ENCODE measurements at places on chromosomes 6 and 20.

DNA sequence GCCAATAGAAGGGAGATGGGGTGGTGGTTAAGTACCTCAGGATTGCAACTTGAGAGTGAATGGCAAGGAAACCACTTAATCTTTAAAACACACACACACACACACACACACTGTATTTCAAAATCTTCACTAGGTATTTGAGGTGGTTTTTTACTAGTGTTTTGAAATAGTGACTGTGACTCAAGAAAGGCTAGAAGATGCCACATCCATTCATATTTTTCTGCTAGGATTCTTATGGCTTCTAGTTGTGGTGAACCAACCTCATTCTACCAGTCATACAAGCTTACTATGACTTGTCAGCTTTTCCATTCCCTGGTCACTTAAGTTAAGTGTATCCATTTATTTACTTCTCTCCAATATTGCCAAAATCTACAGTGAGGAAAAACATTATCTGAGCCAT is 519.4 kb upstream of the JAG1 start:
- DNase-seq = no peak

GRCh38 chr6:30196376-30196775 is 16.8 kb downstream of the TRIM26 start:
- no peak for DNase-seq

DNA sequence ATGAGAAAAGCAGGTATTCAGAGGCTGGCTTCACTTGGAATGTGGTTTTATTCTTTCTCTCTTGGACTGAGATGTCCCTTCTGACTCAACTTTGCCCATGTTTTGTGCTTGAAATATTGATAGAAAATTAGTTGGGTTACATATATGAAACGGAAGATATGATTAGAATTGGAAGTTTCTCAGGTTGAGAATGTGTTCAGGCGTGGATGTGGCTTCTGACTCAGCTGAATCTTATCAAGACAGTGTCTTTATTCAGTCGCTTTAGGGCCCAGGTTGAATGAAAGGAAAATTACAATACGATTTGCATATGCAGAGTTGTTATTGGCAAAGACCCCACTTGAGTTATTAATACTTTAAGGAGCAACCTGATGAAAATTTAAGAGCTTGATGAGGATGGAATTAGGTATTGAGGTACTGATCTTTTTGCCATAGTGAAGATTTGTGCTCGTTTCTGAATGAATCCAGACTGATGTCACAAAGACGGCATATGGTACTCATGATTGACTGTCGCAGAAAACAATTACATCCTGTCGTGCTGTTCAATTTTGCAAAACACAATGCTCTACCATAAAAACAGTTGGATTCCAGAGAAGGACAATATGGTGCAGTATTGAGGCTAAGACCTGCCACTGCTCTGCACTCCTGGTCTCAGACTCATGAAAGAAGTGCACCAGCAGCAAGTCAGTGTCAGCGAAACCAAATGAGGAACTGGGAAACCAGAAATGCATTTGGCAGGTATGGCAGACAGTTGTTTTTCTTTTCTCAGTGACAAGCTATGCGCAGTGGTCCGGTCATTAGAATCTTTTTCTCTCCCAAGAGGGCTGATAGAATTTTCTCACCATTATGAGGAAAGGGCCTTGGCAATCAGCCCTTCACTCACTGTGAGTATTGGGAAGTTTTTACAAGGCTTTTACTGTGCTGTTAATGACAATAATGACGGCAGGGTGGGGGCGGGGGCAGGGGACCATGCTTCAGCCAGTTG is 158.3 kb downstream of the DOK5 start:
- DNase-seq = no peak

- no peak for DNase-seq
Observed at GRCh38 chr6:113461153-113461932, 395.8 kb upstream of the MARCKS start.

DNA sequence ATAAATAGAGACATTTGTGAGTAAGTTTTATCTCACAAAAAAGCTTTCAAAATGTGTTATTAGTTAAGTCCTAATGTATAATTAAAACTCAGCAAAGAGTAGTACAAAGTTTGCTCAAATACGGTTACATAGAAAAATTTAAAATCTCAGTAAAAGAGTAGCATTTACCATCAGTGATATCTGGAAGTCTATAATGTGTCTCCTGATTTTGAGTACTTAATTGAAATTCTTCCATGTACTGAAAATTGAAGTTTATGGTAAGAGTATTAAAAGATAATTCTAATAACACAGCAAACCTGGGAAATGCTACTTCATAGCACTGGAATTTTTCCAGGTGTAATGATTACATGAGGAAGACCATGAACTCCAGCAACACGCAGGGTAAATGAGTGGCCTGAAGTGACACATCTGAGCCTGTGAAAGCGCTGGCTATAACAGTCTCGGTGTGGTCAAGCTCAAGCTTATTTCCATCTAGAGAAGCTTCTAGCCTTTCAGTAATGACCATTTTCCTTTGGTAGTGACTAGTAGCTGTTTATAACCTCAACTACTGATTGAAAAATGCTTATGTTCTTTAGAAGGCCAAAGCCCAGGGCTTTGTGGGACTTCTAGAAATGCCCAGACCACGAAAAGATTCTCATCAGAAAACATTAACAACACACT is 203.2 kb downstream of the ISM1 start:
- no peak for DNase-seq

- DNase-seq = no peak
Observed at GRCh38 chr6:26454631-26455030, 3.1 kb upstream of the BTN2A1 start.

DNA sequence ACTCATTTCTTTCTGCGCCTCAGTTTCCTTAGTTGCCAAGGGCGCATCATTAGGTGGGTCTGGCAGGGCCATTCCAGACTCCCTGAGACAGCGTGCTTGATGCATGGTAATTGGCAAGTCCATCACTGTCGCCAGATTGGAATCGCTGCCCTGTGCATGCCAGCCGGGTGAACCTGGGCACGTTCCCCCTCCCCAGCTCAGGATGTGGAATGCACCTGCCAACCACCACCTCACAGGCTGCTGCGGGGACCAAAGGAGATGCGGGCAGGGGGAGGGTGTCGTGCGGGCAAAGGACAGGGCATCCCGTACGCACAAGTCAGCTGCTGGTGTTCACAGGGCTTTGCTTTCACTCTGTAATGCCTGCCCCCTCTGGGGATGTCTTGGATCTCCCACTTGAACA is 36.4 kb upstream of the PMEPA1 start:
- no peak for DNase-seq

DNA sequence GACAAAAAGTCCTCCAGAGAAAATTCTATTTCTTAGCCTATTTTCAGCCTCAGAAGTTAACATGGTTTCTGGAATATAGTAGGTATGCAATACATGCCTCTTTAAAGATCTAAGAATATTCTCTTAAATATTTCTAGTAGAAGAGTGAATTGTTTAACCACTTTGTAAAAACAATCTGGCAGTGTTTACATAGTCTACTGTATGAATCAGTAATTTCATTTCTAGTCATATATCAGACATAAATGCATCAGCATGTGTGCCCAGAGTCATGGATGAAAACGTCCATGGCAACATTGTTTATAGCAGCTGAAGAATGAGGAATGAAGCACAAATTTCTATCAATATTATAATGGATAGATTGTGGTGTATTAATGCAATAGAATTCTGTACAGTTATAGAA is 124.9 kb downstream of the NKAIN2 start:
- DNase-seq = no peak

DNA sequence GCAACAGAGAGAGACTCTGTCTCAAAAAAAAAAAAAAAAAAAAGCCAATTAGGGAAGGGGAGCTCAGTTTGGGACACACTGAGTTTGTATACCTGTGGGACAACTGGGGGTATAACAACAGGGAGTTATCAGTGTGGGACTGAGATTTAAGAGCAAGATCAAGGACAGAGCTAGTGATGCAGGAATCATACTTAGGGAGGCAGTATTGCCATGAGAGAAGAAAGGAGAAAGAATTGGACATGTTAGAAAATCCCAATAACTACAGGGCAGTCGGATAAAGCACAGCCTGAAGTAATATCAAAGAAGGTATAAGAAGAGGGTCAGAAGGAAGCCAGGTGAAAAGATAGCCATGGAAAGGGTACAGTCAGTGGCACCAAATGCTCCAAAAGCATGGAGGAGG is 121.2 kb downstream of the PTPRT start:
- no peak for DNase-seq

DNA sequence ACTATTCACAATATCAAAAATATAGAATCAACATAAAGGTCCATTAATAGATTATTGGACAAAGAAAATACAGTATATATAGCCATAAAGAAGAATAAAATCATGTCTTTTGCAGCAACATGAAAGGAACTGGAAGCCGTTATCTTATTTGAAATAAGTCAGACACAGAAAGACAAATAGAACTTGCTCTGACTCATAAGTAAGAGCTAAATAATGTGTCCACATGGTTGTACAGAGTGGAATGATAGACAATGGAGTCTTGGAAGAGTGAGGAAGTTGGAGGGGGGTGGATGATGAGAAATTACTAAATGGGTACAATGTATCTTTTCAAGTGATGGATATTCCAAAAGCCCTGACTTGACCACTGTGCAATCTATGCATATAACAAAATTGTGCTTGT is 613.5 kb downstream of the PHF3 start:
- no peak for DNase-seq

GRCh38 chr6:22892452-22892851 is 323.1 kb downstream of the HDGFL1 start:
- DNase-seq = no peak

GRCh38 chr6:147509891-147510290 is 1.4 kb downstream of the SAMD5 start:
- DNase-seq = no peak

- DNase-seq = no peak
Observed at GRCh38 chr6:129498541-129498940, 211.4 kb downstream of the ARHGAP18 start.

- no peak for DNase-seq
Observed at GRCh38 chr6:41201764-41202173, 820 bp upstream of the TREML2 start.

DNA sequence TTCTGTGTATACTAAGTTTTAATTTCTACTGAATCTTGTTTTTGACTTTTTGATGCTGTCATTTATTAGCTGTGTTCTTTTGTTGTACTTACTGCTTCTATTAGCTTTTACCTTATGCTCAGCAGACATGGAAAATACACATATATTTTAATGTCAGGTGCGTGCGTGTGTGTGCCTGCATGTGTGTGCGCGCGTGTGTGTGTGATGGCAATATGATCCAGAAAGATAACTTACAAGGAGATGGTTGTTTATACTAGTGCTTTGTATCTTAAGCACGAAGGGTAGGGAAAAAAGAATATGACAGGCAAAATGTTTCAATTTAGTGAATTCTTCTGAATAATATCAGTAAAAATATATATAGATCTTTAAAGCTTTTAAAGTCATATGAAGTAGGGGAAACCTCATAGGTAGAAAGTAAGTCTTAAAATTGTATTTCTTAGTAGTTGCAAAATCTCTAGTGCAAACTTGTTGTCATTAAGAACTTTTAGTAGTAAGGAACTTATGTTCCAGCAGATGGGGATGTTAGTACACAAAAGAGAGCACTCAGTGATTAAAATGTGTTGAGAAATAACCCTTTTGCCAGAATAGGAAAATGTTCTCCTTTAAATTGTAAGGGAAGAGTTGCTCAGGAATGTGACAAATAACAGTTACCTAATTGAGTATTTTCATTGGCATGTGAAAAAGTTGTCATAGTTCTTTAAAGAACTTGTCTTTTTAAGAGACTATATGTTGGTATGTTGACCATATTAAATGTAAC is 13.2 kb downstream of the QKI start:
- DNase-seq = no peak

DNA sequence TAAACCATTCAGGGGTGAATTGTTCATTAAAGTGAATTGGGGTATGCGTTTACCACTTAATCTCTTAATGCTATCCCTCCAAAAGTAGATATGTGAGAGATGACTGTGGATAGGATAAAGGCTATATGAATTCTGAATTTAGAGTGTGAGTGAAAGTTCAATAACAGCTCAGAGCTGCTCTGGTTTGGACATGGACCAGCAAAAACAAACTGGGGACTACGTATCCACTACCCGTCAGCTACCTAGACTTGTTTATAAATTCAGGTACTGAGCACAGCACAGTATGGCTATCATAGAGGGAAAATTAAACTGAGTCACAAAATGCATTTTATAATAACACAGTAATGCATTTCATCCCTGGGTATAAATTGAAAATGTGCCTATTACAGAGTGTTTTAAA is 44.4 kb downstream of the HDDC2 start:
- no peak for DNase-seq

GRCh38 chr6:105600336-105601260 is 197.7 kb upstream of the PREP start:
- no peak for DNase-seq

DNA sequence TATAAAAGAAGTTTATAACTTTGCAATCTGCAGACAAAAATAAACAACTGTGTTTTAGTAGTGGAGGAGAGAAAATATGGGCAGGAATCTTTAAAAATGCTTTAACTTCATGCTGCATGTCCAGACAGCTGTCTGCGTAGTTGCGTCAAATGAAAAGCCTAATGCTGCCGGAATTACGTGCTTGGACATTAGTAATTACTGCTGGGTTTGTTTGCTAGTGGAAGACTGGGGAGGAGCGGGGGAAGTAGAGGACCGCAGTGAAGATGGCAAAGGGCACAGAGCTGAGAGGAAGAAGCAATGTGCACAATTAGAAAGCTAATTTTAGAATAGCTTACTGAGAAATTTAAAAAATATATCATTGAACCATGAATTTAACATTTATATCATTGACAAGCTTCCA is 2.4 kb downstream of the SNAP25 start:
- DNase-seq = no peak

DNA sequence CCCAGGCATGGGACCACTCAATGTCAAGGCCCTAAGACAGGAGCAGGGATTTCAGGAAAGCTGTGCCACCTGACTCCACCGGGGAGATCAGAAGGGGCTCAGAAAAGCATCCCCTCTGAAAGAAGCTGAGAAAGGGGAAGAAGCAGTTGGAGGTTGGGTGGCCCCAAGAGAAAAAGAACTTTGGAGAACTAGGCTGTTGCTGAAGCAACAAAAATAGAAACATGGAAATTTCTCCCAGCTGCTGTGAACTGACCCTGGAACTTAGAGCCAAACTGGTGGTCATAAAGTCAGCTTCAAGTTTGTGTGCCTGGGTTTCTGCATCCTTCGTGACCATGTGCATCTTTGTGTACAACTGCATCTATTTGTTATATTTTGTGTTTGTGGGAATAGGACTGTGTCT is 534.5 kb downstream of the MAFB start:
- DNase-seq = no peak

- no peak for DNase-seq
Observed at GRCh38 chr6:41073968-41074691, 1.4 kb downstream of the NFYA start.

DNA sequence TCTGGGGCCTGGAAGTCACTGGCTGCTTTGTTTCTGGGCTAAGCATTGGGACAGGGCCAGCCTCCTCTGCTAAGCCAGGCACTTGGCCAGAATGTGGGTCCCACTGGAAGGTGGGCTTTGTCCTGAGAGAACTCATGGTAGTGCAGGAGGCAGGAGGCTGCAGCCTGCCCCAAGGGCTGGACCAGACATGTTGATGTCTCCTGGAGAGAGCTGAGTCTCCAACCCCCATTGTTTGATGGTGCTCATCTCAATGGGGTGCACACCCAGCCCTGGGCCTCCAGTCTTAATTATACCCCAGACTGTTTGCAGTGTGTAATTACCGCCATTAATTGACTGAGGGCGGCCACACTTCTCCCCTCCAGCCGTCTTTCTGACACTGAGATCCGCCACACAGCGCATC is 220.5 kb upstream of the PMEPA1 start:
- no peak for DNase-seq
